Neural crest cell (in vitro differentiated cells): ENCODE measurements at places on chromosomes 2 and 18. TPM values are rescaled to one million over a fixed set of nuclear protein-coding genes. Genes with fewer than 3 reads are reported as not detected.

EMILIN1 gene
- 22.6 and 24.1 TPM in 2 replicates for total RNA-seq

UGT1A8 gene
- not detected in 2 replicates for total RNA-seq

GALR1 gene
- total RNA-seq, result not detected in 2 replicates

PID1 gene
- 0.34 and 0.91 TPM in 2 replicates for total RNA-seq

OTX1 gene
- 12.4 and 15.1 TPM in 2 replicates for total RNA-seq
